Stimulated activated CD4-positive, alpha-beta T cell treated with anti-CD3 and anti-CD28 coated beads, Interleukin-1b, Interleukin-23, amount 100 ng/mL, for 1 hour (primary cell): ENCODE measurements at places on chromosomes 5 and 9.

DNA sequence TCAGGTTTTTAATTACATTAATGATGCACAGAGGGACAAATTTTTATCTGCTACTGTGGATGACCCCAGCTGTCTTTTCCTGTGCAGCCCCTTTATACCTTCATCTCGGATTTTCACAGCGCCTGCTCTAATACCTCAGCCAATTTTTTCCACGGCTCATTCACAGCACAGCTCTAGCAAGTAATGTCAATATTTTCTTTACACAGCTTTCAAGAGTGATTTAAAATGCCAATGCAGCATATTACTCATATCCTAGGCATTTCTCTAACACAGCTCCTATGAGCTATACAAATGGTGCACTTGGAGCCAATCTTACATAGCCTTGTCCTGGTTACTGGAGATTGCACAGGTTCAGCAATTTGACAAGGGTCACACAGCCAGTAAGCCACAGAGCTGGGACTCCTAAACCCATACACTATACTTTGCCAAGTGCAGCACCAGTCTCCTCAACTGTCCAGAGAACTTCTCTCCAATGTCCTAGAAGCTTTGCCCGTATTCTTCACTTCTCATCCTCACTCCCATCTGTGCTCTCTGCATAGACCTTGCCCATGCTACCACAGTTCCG is 661.8 kb downstream of the DTWD2 start:
- DNase-seq, result no peak

- DNase-seq, result no peak
Observed at GRCh38 chr5:43152946-43153345, 32.2 kb downstream of the ZNF131 start.

- DNase-seq, result no peak
Observed at GRCh38 chr9:79395228-79395627, 176.5 kb upstream of the TLE4 start.

DNA sequence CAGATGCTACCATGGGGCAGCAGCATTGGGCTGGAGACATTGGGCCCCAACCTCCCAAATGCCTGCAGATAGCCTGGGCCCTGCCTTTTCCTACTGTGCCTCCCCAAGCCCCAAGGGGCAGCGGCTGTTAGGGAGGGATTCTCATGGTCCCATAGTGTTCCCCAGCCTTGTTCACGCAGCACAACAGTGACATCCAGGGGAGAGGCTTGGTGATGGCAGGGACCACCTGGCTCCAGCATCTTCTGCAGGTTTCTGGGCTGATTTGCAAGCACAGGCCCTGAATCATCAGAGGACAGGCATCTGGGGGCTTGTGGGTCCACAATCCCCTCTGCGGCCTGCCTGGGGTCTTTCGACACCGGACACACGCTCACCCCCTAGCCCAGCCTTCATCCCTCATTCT is 354.6 kb downstream of the SLIT3 start:
- DNase-seq, result no peak

- no peak for DNase-seq
Observed at GRCh38 chr9:81146684-81147337, 542.5 kb downstream of the TLE1 start.

DNA sequence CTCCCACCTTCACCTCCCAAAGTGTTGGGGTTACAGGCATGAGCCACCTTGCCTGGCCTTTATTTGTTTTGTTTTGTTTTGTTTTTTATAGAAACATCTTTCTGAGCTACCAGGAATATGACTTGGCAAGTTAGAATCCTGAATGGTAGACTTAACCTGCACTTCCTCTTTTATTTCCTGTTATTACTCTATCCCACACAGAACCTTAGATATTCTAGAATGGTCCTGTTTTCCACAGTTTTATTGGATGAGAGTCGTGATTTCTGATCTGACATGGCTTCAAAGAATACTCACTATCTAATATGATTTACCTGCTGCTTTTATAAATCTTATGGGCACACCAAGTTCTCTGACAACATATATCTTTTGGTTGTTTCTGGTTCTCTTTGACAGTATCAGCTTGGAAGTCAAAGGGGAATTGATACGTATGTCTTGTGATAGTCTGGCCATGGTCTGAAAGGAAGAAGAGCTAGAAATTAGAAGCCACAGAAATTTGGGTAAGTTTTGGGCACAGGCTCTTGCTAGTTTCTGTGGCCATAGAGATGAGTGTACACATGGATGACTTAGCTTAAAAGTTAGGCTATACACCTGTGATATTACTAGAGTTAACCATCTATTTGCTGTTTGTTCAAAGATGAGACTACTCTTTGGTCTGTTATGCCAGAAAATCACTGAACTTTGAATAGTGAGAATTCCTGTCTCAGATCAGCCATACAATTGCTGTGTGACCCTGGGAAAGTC is 4.7 kb upstream of the PANK3 start:
- DNase-seq, result no peak

- DNase-seq, result no peak
Observed at GRCh38 chr9:36640771-36641381, 68.2 kb downstream of the MELK start.

GRCh38 chr5:102628441-102629175 is 126.5 kb upstream of the PAM start:
- no peak for DNase-seq

DNA sequence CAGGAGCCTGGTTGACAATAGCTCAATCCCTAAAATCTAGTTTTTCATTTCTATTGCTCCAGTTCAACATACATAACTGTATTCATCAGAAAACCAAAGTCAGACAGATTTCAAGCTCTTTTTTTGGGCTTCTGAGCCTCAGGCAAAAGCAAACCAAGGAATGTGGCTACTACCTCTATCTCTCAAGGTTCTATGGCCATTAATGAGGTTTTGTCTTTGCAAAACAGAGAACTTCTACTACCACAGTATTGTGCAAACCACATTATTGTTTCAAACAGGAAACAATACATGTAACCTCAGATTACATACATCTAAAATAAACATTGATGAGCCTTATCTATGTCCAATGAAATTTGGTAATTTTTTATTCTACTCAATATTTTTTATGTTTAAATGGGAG is 35.5 kb upstream of the FTMT start:
- DNase-seq, result no peak

- DNase-seq, result no peak
Observed at GRCh38 chr9:81522716-81523551, 166.4 kb downstream of the TLE1 start.

DNA sequence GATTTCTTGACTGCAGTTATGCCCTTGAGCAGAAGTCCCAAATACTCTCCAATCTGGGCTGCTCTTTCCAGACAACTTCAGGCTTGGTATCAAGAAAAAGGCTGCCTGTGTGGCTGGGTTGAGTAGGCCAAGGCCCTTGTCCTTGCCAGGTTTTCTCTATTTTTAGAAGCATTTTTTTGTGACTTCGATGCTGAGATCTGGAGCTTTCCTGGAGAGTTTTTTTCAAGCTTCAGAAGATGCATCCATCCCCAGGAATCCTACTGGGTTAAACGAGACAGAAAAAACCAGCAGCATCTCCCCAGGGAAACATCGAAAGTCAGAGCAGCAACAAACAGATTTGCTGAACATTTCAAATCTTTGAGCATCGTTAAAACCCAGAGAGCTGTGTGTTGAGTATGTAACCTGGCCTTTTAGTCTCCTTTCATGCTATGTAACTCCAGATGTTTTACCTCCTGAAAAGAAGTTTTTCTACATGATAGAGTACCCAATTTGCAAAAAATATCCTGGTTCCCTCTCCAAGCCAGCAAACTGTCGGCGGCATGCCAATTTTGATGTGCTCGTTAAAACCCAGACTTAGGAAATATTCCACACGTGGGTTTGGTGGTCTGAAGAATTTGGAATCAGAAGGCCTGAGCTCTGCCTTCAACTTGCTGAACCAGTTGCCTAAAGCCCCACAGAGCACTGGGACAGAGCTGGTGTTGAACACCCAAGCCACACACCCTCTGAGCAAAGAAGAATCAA is 98.1 kb upstream of the ALDH1B1 start:
- DNase-seq, result no peak
